ENCODE measurements at places on chromosomes 11 and 22.

GRCh38 chr11:47243454-47243853, 5.2 kb downstream of the ACP2 start:
- no peak for DNase-seq

DNA sequence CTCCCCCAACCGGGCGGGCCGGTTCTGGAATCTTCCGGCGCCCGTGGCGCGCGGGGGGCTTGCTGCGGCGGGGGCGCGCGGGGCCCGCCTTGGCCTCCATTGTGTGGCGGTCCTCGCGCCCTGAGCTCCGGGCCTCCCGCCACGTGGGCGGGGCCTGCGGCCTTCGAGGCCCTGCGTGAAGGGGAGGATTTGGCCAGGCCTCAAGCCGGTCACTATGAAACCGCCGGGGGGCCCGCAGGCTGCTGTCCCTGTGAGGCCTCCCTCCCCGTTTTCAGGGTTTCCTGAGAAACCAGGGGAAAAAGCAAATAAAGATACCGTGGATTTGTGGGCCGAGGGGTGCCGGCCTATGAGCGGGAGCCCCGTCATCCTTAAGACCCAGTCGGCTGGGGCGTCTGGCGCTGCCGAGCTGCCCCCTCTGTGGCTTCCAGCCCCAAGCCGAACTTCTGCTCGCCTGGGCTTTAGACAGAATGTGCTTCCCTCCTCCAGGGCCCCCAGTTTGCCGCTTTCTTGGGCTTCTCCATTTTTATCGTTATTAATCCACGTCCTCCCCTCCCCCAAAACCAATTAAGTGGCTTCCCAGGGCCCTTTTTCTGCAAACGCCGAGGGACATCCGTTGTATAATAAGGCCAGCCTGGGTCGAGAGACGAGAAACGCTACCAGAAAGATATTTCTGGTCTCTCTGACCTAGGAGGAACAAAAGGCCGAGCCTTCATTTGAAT, 602 bp downstream of the EWSR1 start:
- DNase-seq: no peak

DNA sequence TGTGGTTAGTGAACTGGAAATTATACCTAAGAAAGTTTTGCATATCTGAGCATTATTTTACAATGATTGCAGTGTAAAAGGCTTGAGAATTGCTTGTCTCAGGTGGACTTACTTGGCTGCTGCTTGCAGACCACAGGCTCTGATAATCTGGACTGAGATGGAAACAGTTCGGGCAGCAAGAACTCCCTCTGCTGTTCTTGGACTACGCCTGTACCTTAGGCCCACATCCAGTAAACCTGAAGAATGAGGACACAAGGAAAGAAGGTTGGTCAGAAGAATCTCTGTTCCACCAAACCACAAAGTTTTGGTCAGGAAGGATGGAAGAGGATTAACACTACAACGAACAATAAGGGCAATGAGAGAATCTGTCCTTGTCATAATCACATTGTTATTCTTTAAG, 80.1 kb downstream of the C2CD3 start:
- no peak for DNase-seq

- DNase-seq: no peak
Observed at GRCh38 chr11:60455531-60456042, at the start of gene MS4A1. Gene MS4A1 (plus strand): TSS chr11:60455847. CDS start chr11:60462375, 6,528 bp downstream.

DNA sequence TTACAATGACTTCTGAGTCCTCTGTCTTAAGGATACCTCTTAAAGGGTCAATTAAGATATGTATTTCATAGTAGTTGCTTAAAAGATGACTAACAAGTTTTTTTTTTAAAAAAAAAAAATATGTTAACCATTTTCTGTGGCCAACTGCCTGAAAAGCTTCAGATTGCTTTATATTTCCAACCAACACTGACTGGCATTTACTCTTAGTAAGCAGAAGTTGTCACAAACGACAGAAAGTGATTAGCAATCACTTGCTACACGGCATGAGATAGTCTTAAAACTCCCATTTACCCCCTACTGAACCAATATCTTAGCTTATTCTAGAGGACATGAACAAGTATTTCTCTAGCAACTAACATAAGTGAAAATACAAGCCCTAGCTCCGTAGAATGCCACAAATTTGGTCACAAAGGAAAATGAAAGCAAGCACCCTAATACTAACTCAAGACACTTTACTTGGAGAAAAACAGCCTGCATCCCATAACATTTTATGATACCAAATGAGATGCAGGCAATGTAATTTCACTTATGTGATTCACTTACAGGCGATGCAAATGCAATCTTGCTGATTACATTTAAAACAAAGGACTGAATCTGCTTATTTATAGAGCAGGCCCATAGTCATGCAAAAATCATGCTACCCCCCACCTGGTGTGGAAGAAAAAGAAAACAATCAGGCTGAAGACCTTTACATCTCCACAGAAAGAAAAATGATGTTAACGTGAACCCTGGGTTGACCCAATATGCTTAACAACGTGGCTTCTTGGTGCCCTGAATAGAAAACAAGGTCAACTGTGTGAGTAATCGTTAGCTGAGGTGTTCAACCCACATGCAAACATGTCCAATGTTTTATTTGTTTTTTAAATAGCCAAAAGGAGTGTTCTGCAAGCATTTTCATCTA, 25.7 kb downstream of the MPPED2 start:
- no peak for DNase-seq

GRCh38 chr11:134390706-134391569, 21.1 kb downstream of the B3GAT1 start:
- DNase-seq: no peak

GRCh38 chr22:49951000-49951677, 9.4 kb upstream of the PIM3 start:
- no peak for DNase-seq

DNA sequence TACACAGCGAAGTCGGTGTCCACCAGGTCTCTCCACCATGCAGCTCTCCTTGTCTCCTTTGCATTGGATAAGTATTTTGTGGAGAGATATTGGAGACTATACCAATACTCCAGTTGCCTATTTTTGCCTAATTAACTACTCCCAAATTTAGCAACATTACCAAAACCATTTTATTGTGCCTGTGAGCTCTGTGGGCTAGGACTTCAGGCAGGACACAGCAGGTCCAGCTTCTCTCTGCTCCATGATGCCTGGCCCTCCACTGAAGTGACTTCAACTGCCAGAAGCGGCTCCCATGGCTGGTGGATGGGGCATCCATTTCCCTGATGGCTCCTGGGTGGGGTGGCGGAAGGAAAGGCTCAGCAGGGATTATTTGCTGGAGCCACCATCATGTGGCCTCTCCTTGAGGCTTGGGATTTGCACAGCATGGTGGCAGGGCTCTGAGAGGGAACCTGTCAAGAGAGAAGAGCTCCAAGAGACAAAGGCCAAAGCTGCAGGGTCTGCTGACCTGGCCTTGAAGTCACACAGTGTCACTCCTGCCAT, 36.9 kb upstream of the MAPK1 start:
- no peak for DNase-seq

- DNase-seq: no peak
Observed at GRCh38 chr11:63502252-63502820, 3.5 kb upstream of the LGALS12 start.

- DNase-seq: no peak
Observed at GRCh38 chr11:112554586-112554985, 293.9 kb upstream of the PLET1 start.

DNA sequence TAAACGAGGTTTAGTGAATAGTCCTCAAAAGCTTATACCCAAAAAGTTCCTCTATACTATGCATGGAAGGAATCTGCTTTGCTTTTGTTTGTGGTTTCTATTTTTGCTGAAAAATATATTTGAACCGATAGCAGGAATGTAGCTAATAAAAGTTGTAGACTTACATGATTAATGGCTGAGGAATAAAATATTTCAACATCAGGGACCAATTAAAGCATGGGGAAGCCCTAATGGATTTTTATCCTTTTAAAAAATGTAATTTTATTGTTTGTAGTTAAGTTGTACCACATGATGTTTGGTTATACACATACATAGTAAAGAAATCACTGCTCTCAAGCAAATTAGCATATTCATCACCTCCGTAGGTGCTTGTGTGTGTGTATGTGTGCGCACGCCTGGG, 295.3 kb upstream of the CNTN5 start:
- no peak for DNase-seq

DNA sequence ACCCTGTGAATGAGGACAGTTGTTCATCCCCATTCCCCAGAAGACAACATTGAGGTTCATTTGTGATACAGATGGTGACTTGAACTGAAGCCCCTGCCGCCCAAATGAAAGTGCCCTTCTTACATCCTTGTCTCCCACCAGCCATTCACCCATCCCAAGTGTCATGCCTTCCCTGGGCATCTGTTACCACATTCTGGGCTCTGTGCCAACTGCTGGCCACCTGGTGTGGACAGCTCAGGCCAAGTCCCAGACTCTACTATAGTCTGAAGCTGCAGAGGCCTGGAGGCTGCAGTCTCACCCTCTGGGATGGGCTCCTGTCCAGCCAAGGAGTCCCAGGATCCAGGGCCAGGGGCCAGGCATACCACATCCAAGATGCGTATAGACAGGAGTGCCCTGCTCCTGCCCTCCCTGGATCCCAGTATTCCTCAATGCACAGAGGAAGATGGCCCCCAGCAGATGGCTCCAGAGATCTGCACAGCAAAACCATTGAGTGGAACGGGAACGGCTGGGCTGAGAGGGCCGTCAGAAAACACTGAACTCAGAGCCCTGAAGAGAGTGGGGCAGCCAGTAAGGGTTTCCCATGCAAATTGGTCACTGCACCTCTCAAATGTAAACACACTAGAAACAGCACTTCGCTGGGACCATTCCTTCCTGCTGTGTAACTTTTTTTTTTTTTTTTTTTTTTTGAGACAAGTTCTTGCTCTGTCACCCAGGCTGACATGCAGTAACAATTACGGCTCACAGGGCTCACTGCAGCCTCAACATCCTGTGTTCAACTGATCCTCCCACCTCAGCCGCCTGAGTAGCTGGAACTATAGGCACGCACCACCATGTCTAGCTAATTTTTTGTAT, 22.8 kb downstream of the ARRB1 start:
- DNase-seq: peak; percentile 16

DNA sequence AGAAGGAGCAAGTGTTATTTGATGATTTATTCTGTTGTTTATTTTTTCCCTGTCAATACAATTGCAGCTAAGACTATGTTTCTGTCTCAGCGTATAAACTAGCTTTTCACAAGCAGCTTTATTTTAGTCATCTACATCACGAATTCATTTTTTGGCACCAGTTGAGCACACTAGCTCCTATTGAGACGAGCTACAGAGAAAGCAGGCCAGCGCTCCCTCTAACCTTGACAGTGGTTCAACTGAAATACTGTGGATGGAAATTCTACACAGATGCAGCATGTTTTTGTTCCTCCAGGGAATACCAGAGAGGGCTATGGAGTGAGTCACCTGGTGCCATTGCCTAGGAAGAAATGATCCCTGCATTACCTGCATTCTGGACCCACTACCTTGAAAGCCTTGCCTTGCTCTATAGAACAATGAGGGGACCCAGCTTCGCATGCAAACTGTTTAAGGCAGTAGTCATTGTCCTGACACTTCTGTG, 108.2 kb upstream of the ARHGAP42 start:
- no peak for DNase-seq

DNA sequence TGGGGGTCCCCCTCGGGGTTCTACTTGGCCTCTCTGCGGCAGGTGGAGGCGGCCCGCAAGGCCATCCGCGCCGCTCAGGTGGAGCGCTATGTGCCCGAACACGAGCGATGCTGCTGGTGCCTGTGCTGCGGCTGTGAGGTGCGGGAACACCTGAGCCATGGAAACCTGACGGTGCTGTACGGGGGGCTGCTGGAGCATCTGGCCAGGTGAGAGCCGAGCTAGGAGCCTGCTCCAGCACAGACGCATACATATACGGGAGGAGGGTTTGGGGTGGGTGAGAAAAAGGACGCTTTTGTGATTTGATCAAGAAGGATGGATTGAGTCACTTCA, 415 bp downstream of the CENATAC start:
- no peak for DNase-seq

DNA sequence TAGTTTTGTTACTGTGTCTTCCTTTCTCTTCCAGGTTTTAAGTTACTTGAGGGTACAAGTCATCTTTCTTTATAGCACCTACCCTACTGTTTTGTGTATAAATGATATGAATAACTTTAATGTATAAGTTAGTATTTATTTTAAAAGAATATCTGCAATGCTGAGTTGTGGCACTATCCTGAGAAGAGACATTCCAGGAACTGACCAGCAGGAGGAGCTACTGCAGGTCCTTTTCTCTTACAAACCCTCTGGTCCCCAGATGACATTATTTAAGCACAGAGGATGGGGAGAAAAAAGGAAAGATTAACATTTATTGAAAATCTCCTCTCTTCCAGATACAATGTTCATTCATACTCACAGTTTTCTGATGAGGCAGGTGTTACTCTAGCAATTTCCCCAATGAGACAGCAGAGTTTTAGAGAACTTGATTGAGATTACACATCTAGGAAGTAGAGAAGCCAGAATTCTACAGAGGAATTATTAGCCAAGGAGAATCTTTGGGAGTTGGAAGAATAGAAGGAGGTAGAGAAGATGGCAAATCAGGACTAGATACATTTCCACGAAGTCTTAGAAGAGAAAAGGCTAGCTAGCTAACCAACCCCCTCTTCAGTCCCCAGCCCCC, 541.2 kb upstream of the API5 start:
- DNase-seq: no peak

DNA sequence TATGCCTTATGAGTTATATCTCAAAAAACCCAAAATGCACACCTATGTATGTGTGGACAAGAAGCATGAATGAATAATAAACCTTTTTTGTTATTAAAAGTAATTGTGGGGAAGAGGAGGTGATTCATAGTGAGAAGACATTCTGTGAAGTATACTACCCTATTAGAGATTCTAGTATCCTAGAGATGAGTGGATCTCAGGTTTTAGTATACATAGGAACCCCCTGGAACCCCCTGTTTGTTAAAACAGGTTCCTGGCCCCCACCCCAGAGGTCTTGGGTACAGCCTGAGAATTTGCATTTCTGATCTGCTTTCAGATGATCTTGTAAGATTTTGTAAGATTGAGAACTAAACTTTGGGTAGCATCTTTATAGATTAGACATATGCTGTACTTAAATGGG, 17.5 kb downstream of the NUCB2 start:
- DNase-seq: no peak

- no peak for DNase-seq
Observed at GRCh38 chr11:69083531-69084247, 35.0 kb downstream of the TPCN2 start.

DNA sequence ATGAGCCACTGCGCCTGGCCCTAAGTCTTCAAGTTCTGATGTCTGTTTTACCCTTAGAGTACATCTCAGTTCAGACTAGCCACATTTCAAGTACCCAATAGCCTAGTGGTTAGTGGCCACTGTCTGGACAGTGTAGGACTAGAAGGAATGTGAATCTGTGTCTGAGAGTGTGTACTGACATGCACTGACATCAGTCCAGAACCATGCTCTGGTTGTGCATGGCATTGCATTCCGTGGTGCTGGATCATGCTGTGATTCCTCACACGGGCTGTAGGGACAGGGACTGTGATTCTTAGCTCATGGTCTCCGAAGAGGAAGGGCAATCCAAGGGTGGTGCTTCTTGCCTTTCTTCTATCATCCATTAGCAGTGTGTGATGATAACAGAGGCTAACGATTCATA, 41.1 kb downstream of the AMOTL1 start:
- DNase-seq: no peak

- no peak for DNase-seq
Observed at GRCh38 chr22:19793161-19793560, 32.6 kb downstream of the TBX1 start.
